ENCODE measurements at places on chromosomes 12 and 14. TPM values are rescaled to one million over a fixed set of nuclear protein-coding genes. Genes with fewer than 3 reads are reported as not detected.

GRCh38 chr12:76573840-76574373, 14.3 kb upstream of the OSBPL8 start:
- no peak for DNase-seq

DNA sequence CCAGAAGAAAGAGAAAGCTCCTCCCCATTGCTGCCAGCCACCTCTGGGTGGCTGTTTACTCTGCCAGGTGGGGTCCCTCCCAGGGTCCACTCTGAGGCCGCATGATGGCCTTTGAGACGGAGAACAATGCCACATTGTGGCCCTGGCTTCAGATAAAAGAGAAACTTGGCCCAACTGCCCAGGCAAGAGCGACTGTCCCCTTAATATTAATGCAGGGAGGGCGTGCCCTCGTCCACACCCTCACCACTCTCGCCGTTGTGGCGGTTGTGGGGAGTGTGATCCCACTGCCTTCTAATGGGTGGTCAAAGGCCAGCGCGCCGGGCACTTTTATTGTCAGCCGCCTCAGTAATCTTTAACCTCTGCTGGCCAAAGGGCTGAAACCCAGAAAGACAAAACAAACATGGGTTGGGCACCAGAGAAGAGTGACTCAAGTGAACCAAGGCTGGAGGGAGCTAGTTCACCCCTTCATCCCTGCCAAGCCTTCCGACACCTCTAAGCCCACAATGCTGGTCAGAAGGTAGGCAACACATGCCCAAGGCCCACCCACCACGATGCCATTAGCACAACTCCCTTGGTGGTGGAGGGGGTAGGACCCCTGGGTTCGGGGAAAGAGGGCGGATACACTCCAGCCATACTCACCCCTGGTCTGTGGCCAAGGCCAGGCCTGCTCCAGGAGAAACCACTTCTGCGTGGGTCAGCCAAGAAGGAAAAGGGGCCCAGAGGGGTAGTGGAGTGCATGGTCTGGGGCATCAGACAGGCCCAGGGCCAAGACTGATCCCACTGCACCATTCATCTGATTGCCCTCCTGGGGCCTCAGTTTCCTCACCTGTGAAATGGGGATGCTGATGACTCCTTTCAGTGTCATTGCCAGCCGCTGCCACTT, 44.5 kb upstream of the BCL11B start:
- peak; percentile 85 for DNase-seq

Gene FOXN4
- not detected for total RNA-seq

DNA sequence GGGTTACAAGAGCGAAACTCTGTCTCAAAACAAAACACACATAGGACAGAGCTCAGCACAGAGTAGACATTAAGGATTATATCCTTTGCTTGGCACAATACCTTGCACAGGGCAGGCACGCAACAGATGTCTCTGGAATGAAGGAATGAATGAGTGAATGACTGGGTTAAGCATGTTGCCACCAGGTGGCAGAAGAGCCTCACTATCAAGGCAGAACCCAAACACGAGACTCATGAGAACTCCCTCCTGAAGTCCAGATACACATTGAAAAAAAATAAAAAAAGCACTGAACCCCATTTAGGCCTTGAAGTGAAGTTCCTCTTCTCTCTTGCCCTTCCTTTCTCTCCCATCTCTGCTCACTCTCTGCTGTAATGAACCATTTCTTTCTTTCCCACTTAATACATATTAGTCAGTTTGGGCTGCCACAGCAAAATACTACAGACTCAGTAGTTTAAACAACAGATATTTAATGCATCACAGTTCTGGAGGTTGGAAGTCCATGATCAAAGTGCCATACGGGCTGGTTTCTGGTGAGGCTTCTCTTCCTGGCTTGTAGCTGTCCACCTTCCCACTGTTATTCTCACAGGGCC, 26.6 kb upstream of the LTA4H start:
- peak; percentile 69 for DNase-seq

Gene RAB3IP
- 37.4 TPM for total RNA-seq

Gene METAP2
- 67.7 TPM for total RNA-seq

All from mucosa of descending colon (tissue), 3 donors.